ENCODE measurements at places on chromosomes 2 and 18. TPM values are rescaled to one million over a fixed set of nuclear protein-coding genes. Genes with fewer than 3 reads are reported as not detected.

The COPS8 gene
- 65.7 TPM for total RNA-seq

The ZNF397 gene
- 35.3 TPM for total RNA-seq

The CBLN2 gene
- total RNA-seq, result not detected

The VWA3B gene
- not detected for total RNA-seq

The DAPL1 gene
- not detected for total RNA-seq

The FZD7 gene
- total RNA-seq, result 302 TPM

The CCDC150 gene
- 22.1 TPM for total RNA-seq

The PRSS56 gene
- total RNA-seq, result not detected

The NAT8 gene
- not detected for total RNA-seq

- H3K4me1 ChIP-seq, result peaks cover 5% of the 10 kb centered on the region
- no peak for DNase-seq
- no peaks in the 10 kb centered on the region for H3K36me3 ChIP-seq
- no peak overlapping the region for H3K27ac ChIP-seq
- H3K4me3 ChIP-seq, result no peak overlapping the region
Measured at GRCh38 chr18:46155641-46156051, 51.5 kb downstream of the HAUS1 start.

GRCh38 chr2:101745711-101746694, 48.5 kb downstream of the MAP4K4 start:
- H3K27ac ChIP-seq, result no peak overlapping the region
- H3K4me3 ChIP-seq, result no peak overlapping the region
- peaks cover 4% of the 10 kb centered on the region for H3K36me3 ChIP-seq
- H3K4me1 ChIP-seq, result peaks cover 6% of the 10 kb centered on the region
- no peak for DNase-seq

GRCh38 chr2:230895536-230896345, 29.3 kb downstream of the GPR55 start:
- peak; percentile 17 for DNase-seq
- peaks cover 2% of the 10 kb centered on the region for H3K4me1 ChIP-seq
- H3K27me3 ChIP-seq, result no peaks in the 10 kb centered on the region
- H3K4me3 ChIP-seq, result no peak overlapping the region
- H3K27ac ChIP-seq, result no peak overlapping the region
- H3K36me3 ChIP-seq, result no peaks in the 10 kb centered on the region

DNA sequence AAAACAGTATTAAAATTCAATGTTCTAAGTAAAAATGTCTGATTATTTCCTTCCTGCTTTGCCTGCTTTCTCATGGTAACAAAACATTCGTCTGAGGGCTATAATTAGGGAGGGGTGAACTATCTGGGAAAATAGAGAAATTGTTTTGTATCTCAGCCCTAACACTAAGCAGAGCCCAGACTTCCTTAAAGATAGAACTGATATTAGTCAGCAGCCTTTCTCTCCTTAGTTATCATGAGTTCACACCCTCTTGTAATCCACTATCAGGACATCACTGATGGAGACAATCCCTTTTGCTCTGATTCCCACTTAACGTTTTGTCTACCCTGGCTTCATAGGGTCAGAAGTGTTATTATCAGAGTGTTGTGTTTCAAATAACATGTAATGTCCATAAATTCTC, 701.1 kb upstream of the ZEB2 start:
- no peaks in the 10 kb centered on the region for H3K4me1 ChIP-seq
- DNase-seq, result no peak
- H3K27me3 ChIP-seq, result no peaks in the 10 kb centered on the region
- H3K36me3 ChIP-seq, result no peaks in the 10 kb centered on the region
- H3K4me3 ChIP-seq, result no peak overlapping the region

DNA sequence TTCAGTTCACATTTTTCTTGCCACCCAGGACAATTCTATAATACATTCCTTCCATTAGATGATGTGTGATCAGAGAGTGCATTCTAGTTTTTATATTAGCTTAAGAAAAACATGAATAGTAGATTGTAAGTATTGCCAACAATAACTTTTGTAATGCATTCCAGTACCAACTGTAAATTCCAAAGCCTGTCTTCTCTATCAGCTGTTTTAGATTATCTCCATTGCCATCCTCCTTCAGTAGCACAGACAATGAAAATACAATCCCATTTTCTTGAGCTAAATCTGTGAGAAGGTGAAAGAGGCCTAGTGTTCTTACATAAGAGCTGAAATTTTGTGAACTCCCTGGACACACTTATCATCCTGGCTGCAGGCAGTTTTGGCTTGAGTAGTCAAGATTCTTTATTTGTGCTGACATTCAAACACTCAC, 103.9 kb downstream of the CCBE1 start:
- no peaks in the 10 kb centered on the region for H3K4me1 ChIP-seq
- H3K4me3 ChIP-seq, result no peak overlapping the region
- H3K27ac ChIP-seq, result no peak overlapping the region
- no peaks in the 10 kb centered on the region for H3K36me3 ChIP-seq

DNA sequence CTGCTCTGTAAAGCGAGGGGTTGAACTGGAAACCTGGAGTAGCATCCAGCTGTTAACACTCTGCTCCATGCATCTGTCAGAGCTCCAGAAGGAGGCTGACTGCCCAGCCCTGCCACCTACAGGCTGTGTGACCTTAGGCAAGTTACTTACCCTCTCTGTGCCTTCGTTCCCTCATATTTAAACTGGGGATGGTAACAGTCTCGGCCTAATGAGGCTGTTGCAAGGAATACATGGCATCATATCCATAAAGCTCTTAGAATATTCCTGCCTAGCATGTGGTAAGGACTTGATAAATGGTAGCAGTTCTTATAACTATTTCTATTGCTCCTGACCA, 80.6 kb downstream of the LRRFIP1 start:
- no peak overlapping the region for H3K4me3 ChIP-seq
- H3K27ac ChIP-seq, result no peak overlapping the region
- H3K27me3 ChIP-seq, result no peaks in the 10 kb centered on the region
- H3K36me3 ChIP-seq, result peaks cover 5% of the 10 kb centered on the region
- no peak for DNase-seq

DNA sequence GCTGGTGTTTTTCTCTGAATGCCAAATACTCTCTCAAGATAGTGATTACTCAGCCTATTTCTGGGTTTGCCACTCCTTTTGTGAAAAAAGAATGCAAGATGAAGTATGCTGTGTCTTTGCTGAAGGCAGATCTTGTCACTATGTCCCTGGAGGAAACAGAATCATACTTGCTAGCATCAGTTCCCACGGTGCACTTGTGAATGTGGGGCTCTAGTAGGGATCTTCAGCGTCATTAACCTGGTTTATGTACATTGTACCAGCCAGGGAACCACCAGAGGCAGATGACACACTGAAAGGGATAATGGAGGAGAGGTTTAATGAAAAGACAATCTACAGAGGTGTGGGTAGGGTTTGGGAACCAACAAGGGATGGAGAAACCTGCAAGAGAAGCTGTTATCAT, 131.0 kb upstream of the CXCR4 start:
- H3K36me3 ChIP-seq, result no peaks in the 10 kb centered on the region
- no peak overlapping the region for H3K4me3 ChIP-seq
- H3K4me1 ChIP-seq, result no peaks in the 10 kb centered on the region

DNA sequence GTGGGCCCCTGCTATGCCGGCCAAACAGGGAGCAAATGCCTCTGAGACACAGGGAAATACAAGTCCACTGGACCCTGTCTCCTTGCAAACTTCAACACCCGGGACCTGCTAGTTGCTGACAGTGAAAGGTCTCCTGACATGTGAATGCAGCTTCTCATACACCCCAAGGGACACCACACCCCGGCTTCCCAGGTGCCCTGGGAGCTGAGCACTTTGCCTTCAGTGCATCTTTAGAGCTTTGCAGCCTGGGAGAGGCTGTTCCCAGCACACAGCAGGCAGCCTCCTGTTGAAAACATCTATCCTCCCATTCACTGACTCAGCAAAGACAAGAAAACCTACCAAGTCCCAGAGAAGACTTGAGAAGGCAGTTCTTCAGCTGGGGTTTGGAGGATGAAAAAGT, 143.4 kb downstream of the COL6A3 start:
- no peaks in the 10 kb centered on the region for H3K4me1 ChIP-seq
- no peaks in the 10 kb centered on the region for H3K36me3 ChIP-seq
- H3K27ac ChIP-seq, result no peak overlapping the region

DNA sequence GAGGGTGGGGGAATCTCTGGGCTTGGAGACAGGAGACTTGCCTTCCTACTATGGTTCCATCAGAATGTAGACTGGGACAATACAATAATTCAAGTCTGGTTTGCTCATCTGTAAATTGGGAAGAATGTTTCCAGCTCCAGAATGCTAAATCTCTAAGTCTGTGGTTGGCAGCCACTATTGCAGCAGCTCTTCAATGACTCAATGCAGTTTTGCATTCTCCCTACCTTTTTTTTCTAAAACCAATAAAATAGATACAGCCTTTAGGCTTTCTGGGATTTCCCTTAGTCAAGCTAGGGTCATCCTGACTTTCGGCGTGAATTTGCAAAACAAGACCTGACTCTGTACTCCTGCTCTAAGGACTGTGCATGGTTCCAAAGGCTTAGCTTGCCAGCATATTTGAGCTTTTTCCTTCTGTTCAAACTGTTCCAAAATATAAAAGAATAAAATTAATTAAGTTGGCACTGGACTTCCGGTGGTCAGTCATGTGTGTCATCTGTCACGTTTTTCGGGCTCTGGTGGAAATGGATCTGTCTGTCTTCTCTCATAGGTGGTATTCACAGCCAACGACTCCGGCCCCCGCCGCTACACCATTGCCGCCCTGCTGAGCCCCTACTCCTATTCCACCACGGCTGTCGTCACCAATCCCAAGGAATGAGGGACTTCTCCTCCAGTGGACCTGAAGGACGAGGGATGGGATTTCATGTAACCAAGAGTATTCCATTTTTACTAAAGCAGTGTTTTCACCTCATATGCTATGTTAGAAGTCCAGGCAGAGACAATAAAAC, 6.5 kb downstream of the TTR start:
- no peak overlapping the region for H3K27ac ChIP-seq
- H3K27me3 ChIP-seq, result no peaks in the 10 kb centered on the region
- H3K36me3 ChIP-seq, result no peaks in the 10 kb centered on the region

GRCh38 chr18:52339891-52340371, at the start of gene DCC:
Gene DCC, plus strand, starts transcription at chr18:52340197. Its CDS starts 591 bp downstream, at chr18:52340788.
- H3K27ac ChIP-seq, result no peak within 1 kb of the TSS
- H3K27me3 ChIP-seq, result peaks cover 26% of the 10 kb centered on the region
- no peak within 1 kb of the TSS for H3K4me3 ChIP-seq
- no peaks in the 10 kb centered on the region for H3K4me1 ChIP-seq

DNA sequence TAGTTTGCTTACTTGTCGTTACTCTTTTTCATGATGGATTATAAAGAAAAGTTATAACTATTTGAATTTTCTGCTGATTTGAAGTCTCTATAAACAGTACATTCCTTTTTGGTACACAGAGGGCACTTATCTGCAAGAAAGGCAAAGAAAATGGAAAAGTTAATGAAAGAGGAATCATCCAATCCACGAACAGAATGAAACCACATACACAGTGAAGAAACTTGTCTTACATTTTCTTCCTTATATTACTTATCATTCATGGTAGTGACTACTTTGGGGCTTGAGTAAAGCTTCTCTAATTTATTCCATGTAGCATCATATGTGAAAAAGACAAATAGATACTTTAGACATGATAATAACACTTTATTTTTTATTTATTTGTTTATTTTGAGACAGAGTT, 14.8 kb upstream of the ACTR3 start:
- H3K36me3 ChIP-seq, result no peaks in the 10 kb centered on the region
- H3K27me3 ChIP-seq, result no peaks in the 10 kb centered on the region
- H3K27ac ChIP-seq, result no peak overlapping the region
- no peak overlapping the region for H3K4me3 ChIP-seq

DNA sequence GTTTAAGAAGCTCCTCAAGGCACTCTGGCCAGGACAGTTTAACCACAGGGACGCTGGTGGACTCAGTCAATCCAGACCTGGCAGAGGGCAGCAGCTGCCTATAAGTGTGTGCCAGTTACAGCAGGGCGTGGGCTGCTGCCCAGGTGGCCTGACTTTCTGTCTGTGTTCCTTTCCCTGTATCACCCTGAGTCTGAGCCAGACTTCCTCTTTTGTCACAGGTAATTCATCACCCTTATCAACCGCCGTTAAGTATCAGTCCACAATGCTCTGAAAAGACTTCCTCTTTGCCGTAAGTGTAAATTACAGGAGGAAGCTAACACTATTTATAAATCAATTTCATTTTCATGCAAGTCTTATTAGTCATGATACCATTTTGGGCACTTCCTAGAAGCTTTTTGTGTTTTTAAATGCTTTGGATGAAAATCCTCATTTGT, 7.0 kb downstream of the LPIN1 start:
- H3K27me3 ChIP-seq, result no peaks in the 10 kb centered on the region
- no peak for DNase-seq
- H3K4me3 ChIP-seq, result no peak overlapping the region

- H3K27me3 ChIP-seq, result no peaks in the 10 kb centered on the region
- DNase-seq, result no peak
- no peak overlapping the region for H3K4me3 ChIP-seq
- no peak overlapping the region for H3K27ac ChIP-seq
- no peaks in the 10 kb centered on the region for H3K36me3 ChIP-seq
- peaks cover 4% of the 10 kb centered on the region for H3K4me1 ChIP-seq
Measured at GRCh38 chr2:11373096-11373495, 28.7 kb upstream of the ROCK2 start.

GRCh38 chr2:6423944-6424343, 441.8 kb downstream of the CMPK2 start:
- no peak overlapping the region for H3K27ac ChIP-seq
- no peaks in the 10 kb centered on the region for H3K36me3 ChIP-seq
- no peaks in the 10 kb centered on the region for H3K4me1 ChIP-seq
- H3K27me3 ChIP-seq, result no peaks in the 10 kb centered on the region
- no peak for DNase-seq

DNA sequence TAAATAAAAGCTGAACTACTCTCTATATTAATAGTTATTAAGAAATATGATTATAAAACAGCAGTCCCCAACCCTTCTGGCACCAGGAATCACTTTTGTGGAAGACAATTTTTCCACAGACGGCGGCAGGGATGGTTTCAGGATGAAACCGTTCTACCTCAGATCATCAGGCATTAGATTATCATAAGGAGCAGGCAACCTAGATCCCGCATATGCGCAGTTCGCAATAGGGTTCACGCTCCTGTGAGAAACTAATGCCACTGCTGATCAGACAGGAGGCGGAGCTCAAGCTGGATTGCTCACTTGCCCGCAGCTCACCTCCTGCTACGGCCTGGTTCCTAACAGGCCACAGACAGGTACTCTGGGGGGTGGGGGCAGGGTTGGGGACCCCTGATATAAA, 19.3 kb upstream of the DSG2 start:
- H3K4me1 ChIP-seq, result no peaks in the 10 kb centered on the region
- H3K4me3 ChIP-seq, result no peak overlapping the region
- no peaks in the 10 kb centered on the region for H3K27me3 ChIP-seq
- no peak for DNase-seq

DNA sequence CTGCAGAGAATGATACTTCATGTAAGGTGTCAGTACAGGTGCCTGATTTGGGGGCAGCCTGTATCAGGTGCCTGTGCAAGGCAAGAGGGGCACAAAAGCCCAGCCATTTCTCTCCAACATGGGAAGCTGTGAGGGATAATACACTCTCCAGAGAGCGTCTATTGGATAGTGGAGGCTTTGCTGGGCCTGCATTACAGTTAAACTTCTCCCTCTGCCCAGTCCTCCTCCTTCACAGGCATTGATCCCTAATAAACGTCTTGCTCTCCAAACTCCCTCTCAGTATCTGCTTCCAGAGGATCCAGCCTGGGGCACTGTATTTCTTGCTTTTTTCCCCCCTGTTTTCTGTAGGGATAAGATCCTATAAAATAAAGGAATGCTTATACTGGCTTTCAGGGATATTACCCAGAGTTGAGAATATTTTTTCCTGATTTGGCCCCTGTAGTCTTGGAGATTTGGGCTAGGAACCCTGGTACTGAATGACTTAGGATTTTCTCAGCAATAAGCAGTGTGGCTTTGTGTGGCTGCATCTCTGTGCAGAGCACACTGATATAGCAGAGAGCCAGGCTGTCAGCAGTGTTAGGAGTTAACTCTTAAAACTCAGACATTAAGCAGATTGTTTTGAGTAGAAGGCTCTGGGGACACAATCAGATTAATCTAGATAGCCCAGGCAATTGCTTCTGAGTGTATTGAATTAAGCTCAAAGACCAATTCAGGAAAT, 330.6 kb downstream of the CYRIA start:
- peaks cover 10% of the 10 kb centered on the region for H3K4me1 ChIP-seq
- no peaks in the 10 kb centered on the region for H3K36me3 ChIP-seq
- no peak overlapping the region for H3K4me3 ChIP-seq
- DNase-seq, result no peak
- H3K27me3 ChIP-seq, result no peaks in the 10 kb centered on the region
